ENCODE measurements at places on chromosomes 13 and 19. TPM values are rescaled to one million over a fixed set of nuclear protein-coding genes. Genes with fewer than 3 reads are reported as not detected.

- no peak for DNase-seq
Observed at GRCh38 chr19:5542665-5543064, 25.1 kb downstream of the TINCR start.

DNA sequence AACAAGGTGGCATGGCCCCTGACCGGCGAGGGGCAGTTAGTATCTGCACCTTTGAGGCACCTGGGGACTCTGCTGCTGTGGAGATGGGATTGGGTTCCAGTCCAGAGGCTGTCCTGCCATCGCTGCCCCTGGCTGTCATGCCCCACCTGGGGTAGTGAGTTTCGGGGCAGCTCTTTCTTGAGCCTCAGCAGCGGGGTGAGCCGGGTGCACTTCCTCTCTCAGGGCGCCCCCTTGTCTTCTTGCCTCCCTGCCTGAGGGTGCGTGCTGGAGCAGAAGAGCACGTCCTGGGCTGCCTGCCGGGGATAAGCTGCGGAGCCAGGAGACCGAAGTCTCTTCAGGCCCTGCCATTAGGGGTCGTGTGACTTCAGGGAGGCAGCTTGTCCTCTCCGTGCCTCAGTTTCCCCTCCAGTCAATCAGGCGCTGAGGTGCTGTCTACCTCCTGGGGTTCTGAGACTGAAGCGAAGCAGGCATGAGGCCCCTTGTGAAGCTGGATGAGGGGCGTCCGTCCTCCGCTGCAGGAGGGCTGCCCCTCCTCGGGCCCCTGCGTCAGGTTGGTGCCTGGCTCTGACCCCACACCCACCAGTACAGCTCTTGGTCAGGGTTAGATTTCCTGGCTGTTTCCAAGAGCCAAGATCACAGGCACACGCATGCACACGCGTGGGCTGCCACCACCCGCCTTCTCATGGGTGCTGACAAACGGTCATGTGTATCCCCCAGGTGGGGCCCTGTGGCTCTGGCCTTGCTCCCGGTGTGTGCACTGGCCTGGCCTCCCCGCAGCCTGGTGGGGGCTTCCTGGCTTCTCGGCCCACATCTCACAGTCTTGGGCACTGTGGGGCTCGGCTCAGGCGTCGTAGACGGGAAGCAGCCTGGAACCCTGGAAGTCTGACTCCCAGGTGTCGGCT is 8.3 kb downstream of the GNA11 start:
- DNase-seq, result no peak

GRCh38 chr13:97921176-97921816 is 32.2 kb upstream of the IPO5 start:
- DNase-seq, result no peak

GRCh38 chr19:54096617-54097106 is 3.9 kb downstream of the OSCAR start:
- DNase-seq, result peak; percentile 25

GRCh38 chr13:76775088-76775740 is 111.0 kb downstream of the KCTD12 start:
- DNase-seq, result no peak

GRCh38 chr19:38464421-38465082 is 31.1 kb downstream of the RYR1 start:
- no peak for DNase-seq

- no peak for DNase-seq
Observed at GRCh38 chr13:112434032-112434431, 57.9 kb downstream of the SPACA7 start.

GRCh38 chr19:31512181-31512970 is 163.1 kb upstream of the TSHZ3 start:
- DNase-seq, result no peak

DNA sequence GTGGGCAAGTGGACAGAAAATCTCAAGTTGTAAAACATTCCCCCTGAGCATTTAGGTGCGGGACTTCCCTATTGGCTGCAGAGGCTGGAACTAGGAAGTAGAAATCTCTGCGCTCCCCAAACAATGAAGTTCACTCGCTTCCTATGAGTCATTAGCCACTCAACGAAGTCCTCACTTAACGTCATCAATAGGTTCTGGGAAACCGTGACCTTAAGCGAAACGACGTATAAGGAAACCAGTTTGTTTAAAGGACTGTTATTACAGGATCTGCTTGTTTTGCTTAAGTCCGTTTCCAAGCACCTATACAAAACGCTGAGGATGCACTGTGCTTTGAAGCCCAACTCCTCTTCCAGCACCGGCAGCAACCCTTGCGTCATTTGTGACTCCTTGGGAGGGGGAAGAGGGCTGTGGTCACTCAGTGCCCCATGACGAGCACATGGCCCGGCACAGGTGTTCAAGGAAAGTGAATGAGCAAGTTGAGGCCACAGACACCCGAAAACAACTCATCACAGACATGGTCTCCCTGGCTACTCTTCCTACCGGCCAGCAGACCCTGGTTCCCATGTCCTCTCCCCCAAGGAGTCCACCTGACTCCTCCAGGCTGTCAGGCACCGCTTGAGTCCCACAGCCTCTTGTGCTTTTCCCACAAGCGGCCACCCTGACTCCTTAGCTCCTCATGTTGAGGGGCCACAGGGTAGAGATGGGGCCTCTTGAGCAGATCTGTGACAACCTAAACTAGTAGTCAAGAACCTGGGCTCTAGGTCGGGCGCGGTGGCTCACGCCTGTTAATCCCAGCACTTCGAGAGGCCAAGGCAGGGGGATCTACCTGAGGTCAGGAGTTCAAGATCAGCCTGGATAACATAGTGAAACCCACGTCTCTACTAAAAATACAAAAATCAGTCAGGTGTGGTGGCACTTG is 4.8 kb downstream of the RPS16 start:
- DNase-seq, result peak; percentile 99

Gene MEIOSIN
- total RNA-seq, result 0.07 TPM

Gene ZNF136
- total RNA-seq, result 3.7 TPM

Gene CCDC61
- total RNA-seq, result 8.7 TPM

GRCh38 chr13:112443995-112444311 is 67.8 kb downstream of the SPACA7 start:
- DNase-seq, result peak; percentile 59

- DNase-seq, result no peak
Observed at GRCh38 chr13:67097892-67098452, 132.2 kb downstream of the PCDH9 start.

DNA sequence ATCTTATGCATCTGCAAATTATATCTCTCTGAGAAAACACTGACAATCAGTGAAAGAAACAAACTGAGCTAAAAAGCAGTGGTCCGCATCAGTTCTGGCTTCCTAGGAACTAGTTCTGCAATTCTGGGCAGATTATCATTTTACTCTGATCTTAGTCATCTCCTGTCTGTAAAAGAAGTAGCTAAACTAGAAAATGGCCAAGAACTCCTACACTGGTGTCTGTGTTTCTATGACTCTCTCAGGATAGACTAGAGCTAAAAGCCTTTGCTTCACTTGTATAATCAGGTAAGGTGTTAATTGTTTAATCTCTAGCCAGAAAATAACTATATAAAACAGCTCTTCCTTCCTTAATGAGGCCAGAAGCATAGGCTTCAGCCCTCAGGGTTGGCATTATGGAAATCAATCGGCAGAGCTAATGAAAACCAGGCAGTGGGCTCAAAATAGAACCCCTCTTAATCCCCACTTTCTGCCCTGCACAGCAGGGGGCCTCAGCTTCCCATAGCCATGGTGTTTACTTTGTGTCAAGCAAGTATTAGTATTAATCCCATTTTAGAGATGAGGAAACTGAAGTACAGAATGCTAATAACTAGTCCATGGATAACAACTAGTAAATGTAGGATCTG is 459.2 kb downstream of the FGF14 start:
- DNase-seq, result no peak

DNA sequence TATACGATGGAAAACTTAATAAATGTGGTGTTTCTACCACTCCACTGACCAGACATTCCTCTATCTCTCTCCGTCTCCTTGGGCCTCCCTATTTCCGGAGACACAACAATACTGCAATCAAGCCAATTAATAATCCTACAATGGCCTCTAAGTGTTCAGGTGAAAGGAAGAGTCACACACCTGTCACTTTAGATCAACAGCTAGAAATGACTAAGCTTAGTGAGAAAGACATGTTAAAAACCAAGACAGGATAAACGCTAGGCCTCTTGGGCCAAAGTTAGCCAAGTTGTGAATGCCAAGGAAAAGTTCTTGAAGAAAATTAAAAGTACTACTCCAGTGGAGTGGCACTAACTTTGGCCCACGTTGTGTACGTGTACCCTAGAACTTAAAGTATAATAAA is 22.5 kb downstream of the ZDHHC20 start:
- DNase-seq, result no peak

- no peak for DNase-seq
Observed at GRCh38 chr19:38744298-38744681, at the start of gene CAPN12. CAPN12 (minus strand) TSS chr19:38744474; CDS start chr19:38744165, 309 bp downstream.

Gene ZNF837
- 0.08 TPM for total RNA-seq

Gene DDX39A
- 265 TPM for total RNA-seq

DNA sequence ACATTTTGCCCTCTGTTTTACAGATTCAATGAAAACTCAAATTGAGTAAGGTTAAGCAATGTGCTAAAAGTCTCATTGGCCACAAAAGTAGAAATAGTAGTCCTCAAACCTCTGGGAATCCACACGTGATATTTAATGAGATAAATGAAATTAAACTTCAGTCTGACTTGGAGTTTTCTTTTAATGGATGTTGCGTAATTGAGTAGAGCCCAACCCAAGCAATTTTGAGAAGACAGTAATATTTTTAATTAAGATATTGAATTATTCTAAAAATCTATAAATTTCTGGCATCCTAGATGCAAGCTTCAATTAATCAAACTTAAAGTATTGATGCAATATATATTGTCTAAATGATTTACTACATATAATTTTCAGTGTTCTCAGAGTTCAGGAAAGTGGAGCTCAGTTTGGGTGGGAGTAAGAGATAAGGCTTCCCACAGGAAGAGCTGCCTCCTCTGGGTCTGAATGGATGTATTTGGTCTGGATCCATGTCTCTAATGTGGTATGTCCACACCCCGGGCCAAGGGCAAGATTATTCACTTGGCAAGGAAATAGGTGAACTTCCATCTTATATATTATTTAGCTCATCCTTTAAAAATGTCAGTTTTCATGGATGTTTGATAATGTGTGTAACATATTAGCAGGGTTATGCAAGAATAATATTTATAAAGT is 6.9 kb downstream of the MBNL2 start:
- DNase-seq, result no peak

Gene CGB8
- total RNA-seq, result 11.3 TPM

Gene TMEM38A
- 0.94 TPM for total RNA-seq

- DNase-seq, result no peak
Observed at GRCh38 chr19:17180997-17181702, 34.0 kb upstream of the USE1 start.

DNA sequence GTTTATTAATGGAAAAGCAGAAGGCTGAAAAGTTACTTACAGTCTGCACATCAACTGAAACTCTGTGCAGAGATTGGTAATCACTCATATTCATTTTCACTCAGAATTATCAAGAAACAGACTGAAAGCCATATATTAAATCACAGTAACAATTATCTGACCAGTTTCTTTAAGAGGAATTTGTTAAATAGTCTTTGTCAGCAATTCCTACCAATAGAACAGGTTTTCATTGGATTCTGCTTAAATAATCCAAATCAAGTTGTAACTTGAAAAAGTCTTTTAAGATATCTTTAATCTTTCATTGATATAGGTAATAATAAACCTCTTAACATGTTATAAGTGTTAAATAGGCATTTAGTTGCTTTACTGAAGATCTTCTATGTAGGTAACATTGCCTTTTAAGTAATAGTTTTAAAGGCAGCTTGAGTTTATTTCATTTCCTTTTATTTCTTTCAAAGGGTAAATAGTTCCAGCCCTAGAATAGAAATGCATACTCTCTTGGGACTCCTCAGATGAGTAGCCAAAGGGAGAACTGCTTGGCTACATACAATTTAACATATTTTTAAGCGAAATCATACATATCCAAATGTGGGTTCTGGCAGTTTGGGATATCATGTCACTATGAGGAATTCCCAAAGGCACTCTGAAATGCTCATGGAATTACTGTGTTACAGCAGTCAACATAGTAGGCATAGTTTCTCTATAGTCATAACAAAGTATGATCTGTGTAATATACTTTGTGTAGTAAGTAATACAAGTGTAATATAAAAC is 326.0 kb upstream of the SPRY2 start:
- DNase-seq, result no peak

DNA sequence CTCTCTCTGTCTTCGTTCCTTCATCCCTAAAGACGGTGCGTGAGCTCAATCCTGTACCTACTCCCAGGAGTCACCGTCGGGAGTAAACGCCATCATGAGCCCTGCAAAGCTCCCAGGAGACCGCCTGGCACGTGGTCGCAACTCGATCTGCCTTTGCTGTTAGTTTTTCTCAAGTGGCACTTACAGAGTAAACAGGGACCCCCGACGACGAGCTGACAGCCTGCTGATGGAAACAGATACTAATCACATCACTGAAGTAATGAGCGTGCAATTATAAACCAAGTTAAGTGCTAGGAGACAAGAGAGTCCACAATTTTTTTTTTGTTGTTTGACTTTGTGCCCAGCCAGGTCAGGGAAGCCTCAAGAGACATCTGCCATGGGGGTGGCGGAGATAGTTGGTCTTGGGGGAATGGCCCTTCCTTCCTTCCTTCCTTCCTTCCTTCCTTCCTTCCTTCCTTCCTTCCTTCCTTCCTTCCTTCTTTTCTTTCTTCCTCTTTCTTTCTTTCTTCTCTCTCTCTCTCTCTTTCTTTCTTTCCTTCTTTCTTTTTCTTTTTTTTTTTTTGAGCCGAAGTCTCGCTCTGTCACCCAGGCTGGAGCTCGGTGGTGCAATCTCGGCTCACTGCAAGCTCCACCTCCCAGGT is 23.6 kb downstream of the CACNG6 start:
- no peak for DNase-seq

Gene SIGLEC9
- total RNA-seq, result 1.4 TPM

Data from HT1080 (cell line).